Stimulated activated CD4-positive, alpha-beta T cell treated with anti-CD3 and anti-CD28 coated beads, Interleukin-1b, Interleukin-23, amount 100 ng/mL, for 1 hour (primary cell): ENCODE measurements at places on chromosomes 7 and 10.

GRCh38 chr7:148865283-148865682 is 18.8 kb downstream of the EZH2 start:
- DNase-seq: no peak

GRCh38 chr7:386385-386784 is 96.4 kb downstream of the FOXL3 start:
- DNase-seq: no peak

DNA sequence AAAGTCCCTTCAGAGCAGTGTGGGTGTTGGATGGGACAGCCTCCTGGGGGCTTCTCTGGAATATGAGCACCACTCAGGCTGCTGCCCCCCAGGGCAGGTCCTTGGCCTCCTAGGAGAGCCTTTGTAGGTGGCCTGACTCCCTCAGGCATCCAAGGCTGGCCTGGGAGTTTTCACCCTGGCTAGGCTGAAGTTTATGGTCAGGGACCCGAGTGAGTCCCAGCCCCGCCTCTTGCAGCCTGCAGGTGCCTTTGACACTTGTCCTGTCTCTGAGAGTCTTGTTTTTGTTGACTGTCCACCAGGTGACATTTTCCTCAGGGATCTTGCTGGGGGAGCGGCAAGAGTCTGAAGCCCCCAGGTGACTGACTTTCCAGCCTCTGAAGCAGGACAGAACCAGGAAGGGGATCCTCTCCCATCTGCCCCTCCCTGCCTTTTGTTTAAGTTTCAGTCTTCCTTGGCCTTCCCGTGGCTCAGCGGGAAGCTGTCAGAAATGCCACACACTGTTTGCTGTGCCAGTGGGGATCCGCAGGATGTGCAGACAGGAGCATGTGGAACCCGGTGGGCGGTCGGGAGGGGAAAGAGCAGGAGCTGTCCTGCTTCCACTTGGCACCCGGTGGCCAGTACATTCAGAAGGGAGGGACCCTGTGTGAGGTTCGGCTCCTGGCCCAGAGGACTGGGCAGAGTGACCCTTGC is 59.5 kb downstream of the LRRC18 start:
- no peak for DNase-seq

DNA sequence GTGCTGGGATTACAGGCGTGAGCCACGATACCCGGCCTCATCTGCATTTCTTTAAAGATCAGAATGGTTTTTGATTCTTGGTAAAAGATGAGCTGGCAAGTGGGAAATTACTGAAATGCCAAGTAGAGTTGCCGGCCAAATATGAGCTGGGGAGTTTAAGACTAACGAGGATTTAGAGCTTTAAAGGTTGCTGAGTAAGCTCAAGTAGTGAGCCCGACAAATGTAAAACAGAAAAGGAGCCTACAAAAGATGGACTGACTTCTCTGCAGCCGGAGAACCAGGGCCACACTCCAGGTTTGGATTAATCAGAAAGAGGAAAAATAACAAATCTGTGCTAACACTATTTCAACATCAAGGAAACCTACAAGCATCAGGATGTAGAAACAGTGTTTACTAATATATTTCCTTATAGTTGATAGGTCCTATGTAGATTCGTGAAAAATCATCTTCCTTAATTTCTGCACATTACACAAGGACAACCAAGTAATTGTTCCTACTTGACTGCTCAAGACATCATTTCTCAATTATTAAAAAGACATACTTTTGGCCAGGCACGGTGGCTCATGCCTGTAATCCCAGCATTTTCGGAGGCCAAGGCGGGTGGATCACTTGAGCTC is 49.6 kb downstream of the MPP7 start:
- no peak for DNase-seq

GRCh38 chr10:31383810-31384588 is 65.0 kb downstream of the ZEB1 start:
- no peak for DNase-seq

- no peak for DNase-seq
Measured at GRCh38 chr10:93261961-93262610, 188.4 kb downstream of the CYP26A1 start.

- no peak for DNase-seq
Measured at GRCh38 chr10:43809211-43809930, 160.7 kb upstream of the ZNF32 start.

DNA sequence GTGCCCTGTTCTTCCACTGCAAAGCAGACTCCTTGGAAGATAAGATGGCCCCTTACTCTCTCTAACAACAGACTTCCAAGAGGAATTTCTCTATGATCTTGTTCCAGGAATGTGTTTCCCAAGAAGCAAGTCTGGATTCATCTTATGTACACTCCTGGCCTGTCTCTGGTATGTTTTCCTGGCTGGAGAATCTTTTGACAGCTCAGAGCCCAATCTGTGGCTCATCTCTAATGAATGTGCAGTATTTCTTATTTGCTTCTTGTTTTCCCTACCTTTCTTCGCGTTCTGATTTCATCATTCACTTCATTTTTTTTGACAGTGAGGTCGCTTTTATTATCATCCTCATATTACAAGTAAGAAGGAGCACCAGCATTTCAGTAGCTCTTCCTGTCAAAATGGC is 53.0 kb upstream of the PITRM1 start:
- DNase-seq: no peak

- DNase-seq: no peak
Measured at GRCh38 chr10:129965959-129966358, 1.9 kb upstream of the EBF3 start.

DNA sequence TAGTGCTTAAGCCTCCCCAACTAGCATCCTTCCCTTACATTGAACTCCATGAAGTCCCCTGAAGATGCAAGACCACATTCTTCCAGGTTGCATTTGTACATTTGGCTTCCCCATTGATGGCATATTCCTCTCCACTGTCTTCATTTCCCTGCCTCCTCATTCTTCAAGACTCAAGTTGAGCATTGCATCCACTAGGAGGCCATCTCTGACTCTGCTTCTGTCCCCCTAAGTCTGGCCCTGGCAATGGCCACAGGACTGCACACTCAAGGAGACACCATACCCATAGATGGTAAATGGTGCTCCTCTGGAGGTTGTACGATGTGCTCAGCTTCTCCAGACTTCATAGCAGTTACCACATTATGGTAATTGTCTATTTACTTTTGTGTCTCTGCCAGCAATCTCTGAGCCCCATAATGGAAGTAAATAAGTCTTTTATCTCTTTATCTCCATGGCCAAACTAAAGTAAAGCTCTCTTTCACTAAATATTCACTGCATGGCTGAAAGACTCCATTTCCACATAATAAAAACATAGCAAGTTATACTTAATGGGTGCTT is 112.6 kb downstream of the PTPRZ1 start:
- DNase-seq: no peak

DNA sequence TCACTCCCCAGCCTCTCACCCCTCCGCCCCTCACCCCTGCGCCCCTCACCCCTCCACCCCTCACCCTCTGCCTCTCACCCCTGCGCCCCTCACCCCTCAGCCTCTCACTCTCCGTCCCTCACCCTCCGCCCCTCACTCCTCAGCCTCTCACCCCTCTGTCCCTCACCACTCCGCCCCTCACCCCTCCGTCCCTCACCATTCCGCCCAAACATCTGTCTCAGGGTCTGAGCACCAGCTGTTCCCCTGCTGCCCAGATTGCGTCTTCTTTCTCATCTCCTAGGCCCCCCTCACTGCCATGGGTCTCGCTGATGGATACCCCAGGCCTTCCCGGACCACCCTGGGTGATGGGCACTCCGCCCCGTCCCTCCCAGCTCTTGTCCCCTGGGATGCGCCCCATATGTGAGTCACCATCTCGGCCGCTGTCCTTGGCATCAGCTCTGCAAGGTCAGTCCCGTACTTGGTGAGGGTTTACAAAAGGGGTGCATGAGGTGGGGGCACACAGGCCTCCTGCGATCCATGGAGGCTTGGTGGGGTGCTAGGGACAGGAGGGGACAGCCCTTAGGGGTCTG is 65.4 kb upstream of the GNA12 start:
- no peak for DNase-seq

GRCh38 chr7:99111591-99111990 is 32.3 kb downstream of the SMURF1 start:
- no peak for DNase-seq

DNA sequence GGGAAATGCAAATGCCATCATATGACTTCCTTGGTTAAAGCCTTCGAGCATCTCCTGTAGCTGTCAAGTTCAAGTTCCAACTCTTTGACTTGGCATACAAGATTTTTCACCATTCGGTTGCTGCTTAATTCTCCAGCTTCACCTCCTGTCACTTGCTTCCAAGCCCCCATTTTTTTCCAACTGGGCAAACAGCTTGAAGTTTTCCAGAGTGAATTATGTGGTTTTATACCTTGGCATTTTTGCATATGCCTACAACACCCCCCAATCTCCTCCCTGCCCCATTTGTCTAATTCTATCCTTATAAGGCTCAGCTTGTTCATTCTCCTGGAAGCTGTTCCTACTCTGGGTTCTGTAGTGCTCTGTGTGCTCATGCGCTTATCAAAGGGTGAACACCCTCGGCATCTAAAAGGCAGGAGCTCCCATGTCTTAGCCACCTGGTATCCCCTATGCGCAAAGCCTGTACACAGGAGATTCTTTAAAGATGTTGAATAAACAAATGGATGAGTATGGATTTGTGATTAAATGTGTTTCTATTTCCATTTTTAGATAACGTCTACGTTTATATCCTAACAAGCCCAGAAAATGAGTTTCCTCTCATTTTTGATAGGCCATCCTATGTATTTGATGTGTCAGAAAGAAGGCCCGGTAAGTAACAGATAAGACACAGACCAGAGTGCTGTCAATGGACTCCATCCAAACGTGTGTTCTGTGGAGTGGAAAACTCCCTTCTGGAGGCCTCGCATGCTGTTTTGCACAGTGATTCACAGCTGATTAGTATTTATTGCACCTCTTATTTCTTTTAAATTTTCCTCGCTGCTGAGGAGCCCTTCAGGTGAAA is 52.5 kb downstream of the CDHR3 start:
- DNase-seq: no peak

DNA sequence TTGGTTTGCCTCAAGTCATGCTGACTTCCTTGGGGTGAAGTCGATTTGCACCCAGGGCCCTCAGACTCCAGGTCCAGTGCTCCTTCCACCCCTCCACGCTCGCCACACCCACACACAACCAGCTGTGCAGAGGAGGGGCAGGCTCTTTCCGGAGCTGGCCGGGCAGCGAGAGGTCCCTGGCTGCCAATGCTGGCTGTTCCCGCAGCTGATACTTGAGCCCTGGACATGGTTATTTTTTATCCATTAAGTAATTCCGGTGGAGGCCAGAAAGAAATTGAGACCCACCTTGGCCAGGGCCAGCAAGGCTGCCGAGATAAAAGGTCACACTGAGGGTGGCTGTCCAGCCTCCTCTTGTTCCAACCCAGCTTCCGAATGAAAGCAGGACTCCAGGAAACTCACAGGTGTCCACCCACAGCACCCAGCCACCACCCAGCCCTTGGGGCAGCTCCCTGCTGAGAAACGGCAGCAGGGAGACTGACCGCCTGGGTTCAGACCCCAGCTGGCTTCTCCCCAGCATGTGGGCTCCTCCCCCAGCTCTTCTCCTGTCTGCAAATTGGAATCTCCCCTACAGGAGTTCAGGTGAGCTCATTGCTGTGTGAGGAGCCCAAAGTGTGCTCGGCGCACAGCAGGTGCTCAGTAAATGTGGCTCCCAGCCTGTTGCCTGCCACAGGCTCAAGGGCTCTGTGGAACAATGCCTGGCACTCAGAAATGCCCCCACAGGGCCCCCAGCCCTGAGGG is 77.8 kb downstream of the PDGFA start:
- no peak for DNase-seq

GRCh38 chr7:125834421-125834820 is 904.8 kb upstream of the POT1 start:
- no peak for DNase-seq

- no peak for DNase-seq
Measured at GRCh38 chr10:132115732-132116131, 50.0 kb downstream of the JAKMIP3 start.

GRCh38 chr10:46541735-46542566 is 14.5 kb downstream of the GPRIN2 start:
- no peak for DNase-seq

DNA sequence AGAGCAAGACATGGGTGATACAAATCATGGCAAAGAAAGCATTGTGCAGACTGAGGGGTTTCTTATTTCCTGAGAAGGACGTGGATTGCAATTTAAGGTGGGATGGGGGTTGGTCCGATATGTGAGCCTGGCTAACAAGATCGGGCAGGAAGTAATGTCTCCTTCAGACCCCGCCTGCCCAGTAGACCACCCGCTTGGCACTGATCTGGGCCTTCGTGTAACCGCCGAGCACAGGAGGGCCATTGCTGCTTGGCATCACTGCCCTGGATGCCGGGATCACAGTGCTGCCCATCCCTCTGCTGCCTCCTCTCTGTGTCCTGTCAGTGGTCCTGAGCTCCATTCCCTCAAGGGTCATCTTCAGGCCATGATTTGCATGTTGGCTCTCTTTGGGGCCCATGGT is 214.6 kb upstream of the ZNF32 start:
- DNase-seq: no peak

- DNase-seq: no peak
Measured at GRCh38 chr7:27389496-27389895, 146.9 kb downstream of the EVX1 start.

- no peak for DNase-seq
Measured at GRCh38 chr7:7861211-7861633, 107.4 kb upstream of the GLCCI1 start.

DNA sequence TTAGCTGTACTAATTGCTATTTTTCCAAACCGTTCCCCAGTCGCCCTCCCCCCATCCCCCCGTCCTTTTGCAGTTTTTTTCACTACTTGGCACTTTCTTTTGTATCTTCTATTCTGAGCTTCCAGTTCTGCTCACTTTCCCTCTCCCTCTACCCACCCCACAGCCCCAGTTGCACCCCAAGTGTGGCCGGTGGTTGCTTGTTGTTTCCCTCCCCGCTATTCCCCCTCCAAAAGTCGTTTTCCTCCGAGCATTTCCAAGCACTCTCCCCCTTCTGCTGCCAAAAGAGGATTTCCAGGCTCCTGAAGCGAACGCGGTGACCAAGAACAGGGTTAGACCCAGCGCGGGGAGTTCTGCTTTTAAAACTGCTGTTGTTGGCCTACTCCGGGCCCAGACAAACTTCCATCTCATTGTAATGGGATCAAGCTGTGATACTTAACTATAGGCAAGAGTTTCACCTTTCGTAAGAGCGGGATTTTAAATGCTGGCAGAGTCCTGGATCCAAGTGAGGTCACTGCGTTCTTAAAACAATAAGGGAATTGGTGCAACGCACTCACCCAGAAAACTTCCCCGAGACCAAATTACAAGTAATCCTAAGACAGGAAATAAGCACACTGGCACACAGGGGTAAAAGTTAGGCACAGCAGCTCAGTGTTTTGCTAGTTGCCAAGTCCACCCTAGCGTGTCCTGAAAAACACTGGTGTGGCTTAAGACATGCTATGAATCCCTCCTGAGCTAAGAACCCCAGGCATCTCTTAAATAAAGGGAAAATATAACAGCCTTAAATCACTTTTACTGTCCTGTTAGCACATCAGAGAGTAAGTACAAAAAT is 1.5 kb upstream of the RGS10 start:
- no peak for DNase-seq
